ENCODE measurements at places on chromosomes 12 and 14.

- no peak for DNase-seq
Measured at GRCh38 chr12:68231691-68232090, 6.1 kb upstream of the IL26 start.

DNA sequence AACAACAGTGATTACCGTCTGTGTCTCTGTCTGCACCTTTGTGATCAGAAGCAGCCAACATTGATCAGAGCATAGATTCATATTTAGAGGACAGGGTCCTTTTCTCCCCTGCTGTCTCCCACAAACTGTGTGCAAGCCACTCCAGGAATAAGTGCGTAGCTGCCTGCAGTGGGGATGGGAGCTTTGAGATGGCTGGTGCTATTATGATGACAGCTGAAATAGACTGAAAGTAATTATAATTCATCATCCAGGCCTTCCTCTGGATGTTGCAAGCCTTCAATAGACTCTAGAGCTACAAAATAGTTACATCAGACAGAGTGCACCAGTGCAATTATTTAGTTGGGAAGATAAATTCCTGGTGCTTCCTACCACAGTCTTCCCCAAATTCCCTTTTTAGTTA, 68.1 kb downstream of the BORCS5 start:
- no peak for DNase-seq

GRCh38 chr12:103814436-103814835, 26.6 kb downstream of the NT5DC3 start:
- no peak for DNase-seq

DNA sequence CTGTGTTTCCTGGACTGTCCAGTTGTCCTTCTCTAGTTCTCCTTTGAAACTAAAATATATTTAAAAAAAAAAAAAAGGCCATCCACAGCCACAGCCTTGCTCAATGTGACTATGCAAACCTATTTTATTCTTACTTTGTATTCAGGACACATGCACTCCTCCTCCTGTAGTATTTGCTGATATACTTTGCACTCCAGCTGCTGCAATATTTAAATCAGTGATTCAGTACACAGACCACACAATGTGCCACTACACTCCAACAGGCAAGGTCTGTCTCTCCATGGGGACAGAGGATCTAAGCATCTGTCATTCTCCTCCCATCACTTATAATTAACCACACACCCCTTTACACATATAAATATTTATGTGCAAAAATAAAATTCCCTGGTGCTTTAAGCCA, 40.2 kb upstream of the CCDC196 start:
- no peak for DNase-seq

DNA sequence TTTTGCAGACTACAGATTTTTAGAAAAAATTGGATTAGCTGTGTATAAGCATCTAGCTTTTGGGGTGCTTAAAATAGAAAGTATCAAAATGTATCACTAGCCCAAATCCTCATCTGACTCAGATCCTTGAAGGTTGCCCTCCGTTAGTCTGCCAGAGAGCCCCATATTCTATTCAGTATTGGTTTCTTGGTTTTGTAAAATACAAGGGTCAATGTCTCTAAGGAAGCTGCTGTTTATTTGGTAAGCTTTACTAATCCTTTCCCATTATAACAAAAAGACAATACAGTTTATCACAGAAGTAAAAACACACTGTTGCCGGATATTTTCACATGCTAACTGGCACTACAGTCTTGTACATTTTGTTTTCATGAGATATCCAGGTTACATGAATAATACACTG, 92.8 kb upstream of the PTHLH start:
- DNase-seq = no peak

DNA sequence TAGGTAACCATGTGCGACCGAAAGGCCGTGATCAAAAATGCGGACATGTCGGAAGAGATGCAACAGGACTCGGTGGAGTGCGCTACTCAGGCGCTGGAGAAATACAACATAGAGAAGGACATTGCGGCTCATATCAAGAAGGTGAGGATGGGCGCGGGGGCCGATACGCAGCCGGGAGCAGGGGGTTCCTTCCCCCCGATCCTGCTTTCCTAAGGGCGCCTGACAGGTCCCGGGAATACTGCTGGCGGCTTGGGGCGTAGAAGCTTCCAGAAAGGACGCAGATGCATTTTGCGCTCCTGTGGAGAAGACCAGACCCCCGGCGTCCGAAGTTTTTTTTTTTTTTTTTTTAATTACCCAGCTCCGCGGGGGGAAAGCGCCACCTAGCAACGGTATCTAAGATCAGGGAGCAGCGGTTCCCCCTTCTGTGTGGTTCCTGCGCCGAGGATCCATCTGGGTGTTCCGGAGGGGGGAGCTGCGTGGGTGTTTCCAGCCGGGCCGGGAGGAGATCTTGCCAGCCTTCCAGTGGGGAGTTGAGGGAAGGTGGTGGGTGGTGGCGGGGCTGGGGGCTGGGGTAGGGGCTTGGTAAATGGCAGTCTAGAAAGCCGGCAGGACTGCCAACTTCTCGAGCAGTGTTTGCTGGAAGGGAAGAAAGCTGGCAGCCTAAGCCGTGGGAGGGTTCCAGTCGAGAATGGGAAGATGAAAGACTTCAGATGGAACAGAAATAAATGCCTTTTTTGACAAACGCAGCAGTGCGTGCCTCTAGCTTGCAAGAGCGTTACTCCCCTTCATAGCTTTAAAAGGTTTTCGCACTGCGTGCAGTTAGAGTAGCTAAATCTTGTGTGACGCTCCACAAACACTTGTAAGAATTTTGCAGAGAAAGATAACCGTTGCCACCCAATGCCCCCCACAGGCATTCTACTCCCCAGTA, 764 bp downstream of the DYNLL1 start:
- peak; percentile 48 for DNase-seq

DNA sequence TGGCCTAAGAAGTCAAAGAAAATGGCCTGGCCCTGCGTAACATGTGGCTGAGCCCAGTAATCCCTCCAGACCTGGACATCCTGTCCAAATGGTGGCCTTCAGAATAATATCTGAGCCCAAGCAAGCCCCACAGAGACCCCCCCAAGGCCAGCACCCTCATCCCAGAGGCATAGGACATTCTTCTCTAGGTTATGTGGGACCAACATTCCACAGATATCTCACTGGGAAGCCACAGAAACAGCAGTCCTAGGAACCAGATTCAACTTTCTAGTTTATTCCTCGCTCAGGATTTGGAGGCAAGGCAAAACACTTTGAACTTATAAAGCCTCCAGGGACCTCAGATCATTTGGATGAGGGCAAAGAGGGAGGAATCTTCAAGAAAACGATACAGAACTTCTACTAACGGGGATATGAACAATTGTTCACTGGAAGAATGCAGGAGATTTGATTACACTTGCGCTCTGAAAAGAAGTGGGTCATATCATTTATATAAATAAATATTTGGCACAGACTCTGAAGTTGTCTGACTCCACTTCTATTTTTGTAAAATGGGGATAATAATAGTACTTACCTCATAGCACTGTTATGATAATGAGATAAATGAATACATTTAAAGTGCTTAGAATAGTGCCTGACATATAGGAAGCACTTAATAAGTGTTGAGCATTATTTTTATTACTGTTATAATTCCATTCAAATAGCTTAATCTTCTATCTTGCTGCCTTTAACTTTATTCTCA, 171.5 kb downstream of the NUAK1 start:
- no peak for DNase-seq

GRCh38 chr12:72053604-72054003, 115.0 kb downstream of the TPH2 start:
- DNase-seq = no peak

GRCh38 chr14:20789230-20789813, 8.3 kb downstream of the RNASE6 start:
- no peak for DNase-seq

- no peak for DNase-seq
Measured at GRCh38 chr14:95496690-95497259, 19.7 kb downstream of the SYNE3 start.

DNA sequence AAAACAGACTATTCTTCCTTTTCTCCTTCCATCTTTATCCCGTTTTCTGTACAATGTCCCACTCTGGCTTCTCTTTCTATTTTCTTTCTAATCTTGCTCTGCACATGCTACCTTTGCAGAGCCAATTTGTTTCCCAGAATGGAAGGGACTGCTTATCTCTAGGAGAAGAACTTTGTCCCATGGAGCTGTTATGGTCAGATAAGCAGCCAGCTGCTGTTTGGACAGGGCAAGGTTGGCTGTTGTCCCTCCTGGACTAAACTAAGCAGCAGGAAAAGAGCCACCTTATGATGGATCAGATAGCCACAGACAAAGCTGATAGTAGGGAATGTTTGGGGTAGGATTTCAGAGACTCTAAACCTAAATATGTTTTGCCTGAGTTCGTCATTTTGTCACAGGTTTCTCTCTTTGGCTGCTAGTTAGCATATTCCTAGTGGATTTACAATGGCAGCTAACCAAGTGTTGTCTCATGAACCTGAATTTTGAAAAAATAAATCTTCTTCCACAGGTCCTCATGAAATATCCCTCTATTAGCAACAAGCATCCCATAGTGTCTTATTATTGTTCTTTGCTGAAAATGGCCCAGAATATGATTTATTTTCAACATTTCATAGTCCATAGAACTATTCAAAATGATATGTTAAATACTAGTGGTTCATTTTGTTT, 262.8 kb downstream of the SLC16A7 start:
- DNase-seq = no peak

GRCh38 chr12:30010071-30011052, 226.6 kb upstream of the TMTC1 start:
- DNase-seq = no peak

DNA sequence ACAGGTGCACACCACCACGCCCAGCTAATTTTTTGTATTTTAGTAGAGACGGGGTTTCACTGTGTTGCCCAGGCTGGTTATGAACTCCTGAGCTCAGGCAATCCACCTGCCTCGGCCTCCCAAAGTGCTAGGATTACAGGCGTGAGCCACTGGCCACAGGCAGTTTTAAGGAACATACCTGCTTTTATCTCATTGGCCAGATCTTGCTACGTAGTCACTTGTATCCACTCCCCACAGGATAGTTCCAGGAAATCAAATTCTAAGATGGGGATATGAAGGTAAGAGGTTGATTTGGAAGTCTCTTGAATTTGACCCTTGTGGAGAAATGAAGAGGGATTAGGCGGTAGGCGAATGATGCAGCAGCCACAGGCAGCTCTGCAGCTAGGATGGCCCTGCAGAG, 8.8 kb upstream of the PLEKHG6 start:
- DNase-seq = no peak

GRCh38 chr12:45281994-45282393, 66.1 kb downstream of the ANO6 start:
- no peak for DNase-seq

DNA sequence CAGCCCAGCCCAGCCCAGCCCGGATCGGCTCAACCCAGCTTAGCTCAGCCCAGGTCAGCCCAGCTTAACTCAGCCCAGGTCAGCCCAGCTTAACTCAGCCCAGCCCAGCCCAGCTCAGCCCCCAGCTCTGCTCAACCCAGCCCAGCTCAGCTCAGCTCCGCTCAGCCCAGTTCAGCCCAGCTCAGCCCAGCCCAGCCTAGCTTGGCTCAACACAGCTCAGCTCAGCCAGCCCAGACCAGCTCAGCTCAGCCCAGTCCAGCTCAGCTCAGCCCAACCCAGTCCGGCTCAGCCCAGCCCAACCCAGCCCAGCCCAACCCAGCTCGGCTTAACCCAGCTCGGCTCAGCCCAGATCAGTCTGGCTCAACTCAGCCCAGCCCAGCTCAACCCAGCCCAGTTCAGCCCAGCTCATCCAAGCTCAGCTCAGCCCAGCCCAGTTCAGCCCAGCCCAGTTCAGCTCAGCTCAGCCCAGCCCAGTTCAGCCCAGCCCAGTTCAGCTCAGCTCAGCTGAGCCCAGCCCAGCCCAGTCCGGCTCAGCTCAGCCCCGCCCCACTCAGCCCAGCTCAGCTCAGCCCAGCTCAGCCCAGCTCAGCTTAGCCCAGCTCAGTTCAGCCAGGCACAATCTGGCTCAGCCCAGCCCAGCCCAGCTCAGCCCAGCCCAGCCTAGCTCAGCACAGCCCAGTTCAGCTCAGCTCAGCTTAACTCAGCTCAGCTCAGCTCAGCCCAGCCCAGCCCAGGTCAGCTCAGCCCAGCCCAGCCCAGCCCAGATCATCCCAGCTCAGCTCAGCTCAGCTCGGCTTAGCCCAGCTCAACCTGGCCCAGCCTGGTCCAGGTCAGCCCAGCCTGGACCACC, 331.7 kb downstream of the TMEM121 start:
- peak; percentile 23 for DNase-seq

- DNase-seq = no peak
Measured at GRCh38 chr14:53824061-53824460, 132.6 kb downstream of the BMP4 start.

DNA sequence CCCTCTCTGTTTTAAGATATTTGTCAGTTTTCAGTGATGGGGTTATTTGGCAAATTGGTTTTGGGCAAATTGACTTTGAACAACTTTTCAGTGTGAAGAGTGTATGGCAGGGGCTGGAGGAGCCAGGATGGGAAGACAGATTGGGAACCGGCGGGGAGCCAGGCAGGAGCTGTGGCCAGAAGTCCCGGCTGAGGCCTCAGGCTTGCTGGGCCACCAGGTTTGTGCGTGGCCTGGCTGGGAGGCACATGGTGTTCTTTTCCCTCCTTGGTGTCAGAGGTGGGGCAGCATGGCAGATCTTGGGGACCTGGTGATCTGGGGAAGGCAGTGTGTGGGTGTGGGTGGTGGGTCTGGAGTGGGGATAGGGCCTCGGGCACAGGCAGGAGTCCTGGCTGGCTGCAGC, 61.1 kb downstream of the SLC25A47 start:
- DNase-seq = no peak

Measured in CD4-positive, alpha-beta memory T cell (primary cell).